ENCODE measurements at places on chromosomes 4 and X.

GRCh38 chrX:121987163-121987562, 939.8 kb downstream of the GLUD2 start:
- DNase-seq: no peak

DNA sequence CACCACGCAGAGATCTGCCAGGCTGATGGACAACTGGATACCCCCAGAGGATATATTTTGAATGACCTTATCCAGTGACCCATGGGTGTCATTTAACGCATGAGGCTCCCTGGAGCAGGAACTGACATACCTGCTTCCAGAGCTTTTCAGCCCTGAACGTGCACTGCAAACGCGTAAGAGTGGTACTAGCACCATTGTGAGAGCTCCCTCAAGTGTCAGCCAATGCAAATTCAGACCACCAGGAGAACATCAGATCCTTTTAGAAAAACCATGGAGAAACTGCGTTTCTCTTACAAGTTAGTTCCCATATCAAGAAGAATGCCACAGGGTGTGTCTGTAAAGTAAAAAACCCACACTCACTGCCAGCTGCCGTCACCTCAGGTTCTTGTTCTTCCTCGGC, 7.3 kb downstream of the TREX2 start:
- no peak for DNase-seq

- no peak for DNase-seq
These were observed 108.0 kb downstream of the GPM6A start for GRCh38 chr4:175703956-175704600.

DNA sequence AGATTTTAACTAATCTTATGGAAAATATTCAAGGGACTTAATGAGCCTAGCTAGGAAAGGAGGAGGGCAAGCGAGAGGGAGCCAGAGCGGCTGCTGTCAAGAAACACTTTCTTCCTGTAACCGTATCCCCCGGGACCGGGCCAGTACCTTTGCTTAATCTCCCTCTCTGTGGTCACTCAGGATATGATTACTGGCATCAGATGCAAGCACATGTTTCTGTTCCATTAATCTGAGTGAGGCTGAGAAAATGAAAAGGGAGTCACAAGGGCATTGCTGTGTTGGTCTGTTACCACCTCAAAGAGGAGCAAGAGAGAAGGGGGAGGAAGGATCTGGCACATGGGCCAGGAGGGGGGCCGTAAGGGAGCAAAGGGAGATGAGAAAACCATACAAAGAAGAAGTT, 356.7 kb upstream of the GATB start:
- DNase-seq: no peak

GRCh38 chrX:153414856-153415510, 3.7 kb downstream of the ZFP92 start:
- DNase-seq: no peak

- DNase-seq: no peak
These were observed 24.2 kb downstream of the BCOR start for GRCh38 chrX:40073439-40074054.

DNA sequence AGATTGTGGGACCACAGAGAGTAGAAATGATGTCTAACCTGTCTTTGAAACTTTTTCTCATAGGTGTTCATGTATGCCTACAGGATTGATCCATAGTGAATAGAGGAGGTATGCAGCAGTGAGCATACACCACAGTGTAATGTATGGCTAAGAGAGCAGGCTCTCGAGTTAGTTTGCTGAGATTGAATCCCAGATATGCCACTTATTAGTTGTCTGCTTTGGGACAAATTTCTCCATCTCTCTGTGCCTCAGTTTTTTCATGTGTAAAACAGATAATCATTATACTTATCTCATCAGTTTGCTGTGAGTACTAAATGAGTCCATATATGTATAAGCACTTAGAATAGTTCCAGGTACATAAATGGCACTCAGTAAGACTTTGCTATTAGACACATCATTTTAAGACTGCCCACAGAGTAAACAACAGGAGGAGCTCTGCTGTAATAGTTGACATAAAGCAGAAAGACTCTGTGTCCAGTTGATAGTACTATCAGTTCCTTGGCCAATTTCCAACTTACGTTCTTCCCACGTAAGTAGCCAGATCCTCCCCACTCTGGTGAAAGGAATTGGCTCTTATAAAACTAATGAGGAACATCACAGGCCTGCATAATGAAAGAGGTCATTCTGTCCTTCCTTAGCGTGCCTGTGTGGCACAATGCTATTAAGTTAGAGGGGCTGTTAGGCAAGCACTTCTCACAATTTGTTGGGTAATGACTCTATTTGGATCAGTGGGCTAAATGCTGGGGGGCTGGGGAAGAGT, 20.7 kb upstream of the RNF150 start:
- DNase-seq: no peak

- no peak for DNase-seq
These were observed 11.0 kb upstream of the IDS start for GRCh38 chrX:149515954-149516602.

GRCh38 chr4:77358315-77358928, 201.4 kb downstream of the CCNG2 start:
- DNase-seq: no peak

GRCh38 chrX:720825-721224, 90.2 kb downstream of the SHOX start:
- DNase-seq: no peak

- DNase-seq: no peak
These were observed 4.0 kb downstream of the BEND4 start for GRCh38 chr4:42148425-42148824.

- DNase-seq: no peak
These were observed 305.5 kb upstream of the EMCN start for GRCh38 chr4:100823066-100823992.

DNA sequence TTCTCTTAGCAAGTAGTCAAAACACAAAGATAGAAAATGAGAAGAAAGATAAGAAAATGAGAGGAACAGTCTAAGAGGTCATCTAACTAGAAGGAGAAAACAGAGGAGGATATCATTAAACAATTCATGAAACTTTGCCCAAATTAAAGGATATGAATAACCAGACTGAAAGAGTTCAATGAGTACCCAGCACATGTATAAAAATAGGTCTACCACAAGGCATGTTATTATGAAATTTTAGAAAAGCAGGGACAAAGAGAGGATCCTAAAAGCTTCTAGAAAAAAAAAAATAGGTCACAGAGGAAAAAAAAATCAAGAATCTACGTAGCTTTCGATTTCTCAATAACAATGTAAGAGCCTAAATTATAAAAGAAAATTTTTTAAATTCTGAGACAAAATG, 118.5 kb downstream of the WDFY3 start:
- DNase-seq: no peak

DNA sequence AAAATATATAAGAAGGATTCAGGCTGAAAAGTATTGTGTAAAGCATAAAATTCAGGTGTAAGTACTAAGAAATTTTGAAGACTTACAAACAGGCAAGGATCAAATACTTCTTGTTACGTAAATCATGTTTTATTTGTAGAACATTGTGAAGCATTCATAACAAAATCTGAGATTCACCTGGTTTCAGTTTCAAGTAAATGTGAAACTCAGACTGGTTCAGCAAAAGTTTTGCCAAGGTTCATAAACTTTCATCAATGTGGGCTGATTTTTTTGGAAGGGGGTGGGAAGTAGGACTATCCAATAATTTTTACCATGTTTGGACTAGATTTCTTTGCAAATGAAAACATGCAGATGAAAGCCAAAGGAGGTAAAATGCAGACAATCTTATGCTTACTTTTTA, 527.7 kb downstream of the ANKRD50 start:
- no peak for DNase-seq

- no peak for DNase-seq
These were observed 15.5 kb downstream of the PFKFB1 start for GRCh38 chrX:54978448-54978847.

GRCh38 chr4:7929118-7929951, 10.3 kb downstream of the AFAP1 start:
- no peak for DNase-seq

DNA sequence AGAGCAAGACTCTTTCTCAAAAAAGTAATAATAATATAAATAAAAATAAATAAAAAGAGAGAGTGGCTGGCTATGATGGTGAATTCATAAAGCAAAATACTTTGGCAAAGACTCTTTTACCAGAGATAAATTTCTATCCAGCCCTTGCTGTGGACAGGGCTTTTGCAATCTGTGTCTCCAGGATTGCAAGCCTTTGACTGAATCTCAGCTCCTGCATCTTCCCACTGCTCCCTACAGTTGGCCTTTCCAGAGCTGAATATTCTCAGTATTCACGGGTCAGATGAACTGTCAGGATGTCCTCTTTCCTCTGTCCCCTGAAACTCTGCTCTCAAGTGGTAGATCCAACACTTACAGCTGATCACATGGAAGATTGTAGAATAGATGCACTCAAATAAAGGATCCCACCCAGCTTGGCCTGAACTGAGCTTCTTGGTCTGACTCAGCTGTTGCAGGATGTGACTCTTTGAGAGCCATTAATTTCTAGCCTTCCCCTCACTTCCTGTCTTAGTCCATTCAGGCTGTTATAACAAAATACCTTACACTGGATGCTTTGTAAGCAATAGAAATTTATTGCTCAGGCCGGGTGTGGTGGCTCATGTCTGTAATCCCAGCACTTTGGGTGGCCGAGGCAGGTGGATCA, 123.4 kb upstream of the GUCY1A1 start:
- DNase-seq: no peak

GRCh38 chr4:166460769-166461550, 587.9 kb downstream of the TLL1 start:
- no peak for DNase-seq

DNA sequence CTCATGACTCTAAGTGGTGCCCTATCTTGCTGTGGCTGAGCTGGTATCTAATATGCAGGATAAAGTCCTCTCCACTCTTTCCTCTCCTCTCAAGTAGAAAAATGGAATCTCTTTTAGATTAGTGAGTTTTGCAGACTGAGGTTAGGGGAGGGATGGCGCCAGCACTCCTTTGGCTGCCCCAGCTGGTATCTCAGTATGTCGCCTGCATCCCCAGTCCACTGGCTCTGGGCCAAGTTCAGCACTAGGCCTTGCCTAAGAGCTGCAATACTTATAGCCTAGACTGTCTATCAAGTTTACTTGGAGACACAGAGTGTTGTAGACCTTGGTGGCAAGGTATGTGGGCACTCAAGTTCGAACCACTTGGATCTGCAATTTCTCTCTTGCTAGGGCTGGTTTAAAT, 351.3 kb downstream of the NAP1L3 start:
- no peak for DNase-seq

GRCh38 chrX:9905288-9905687, 61.9 kb upstream of the CLDN34 start:
- no peak for DNase-seq

GRCh38 chr4:75831856-75832405, 70.3 kb downstream of the PPEF2 start:
- DNase-seq: no peak

- DNase-seq: no peak
These were observed 602.5 kb downstream of the RAPGEF2 start for GRCh38 chr4:159705334-159705733.

- DNase-seq: no peak
These were observed 145.7 kb downstream of the RELL1 start for GRCh38 chr4:37540486-37540885.

DNA sequence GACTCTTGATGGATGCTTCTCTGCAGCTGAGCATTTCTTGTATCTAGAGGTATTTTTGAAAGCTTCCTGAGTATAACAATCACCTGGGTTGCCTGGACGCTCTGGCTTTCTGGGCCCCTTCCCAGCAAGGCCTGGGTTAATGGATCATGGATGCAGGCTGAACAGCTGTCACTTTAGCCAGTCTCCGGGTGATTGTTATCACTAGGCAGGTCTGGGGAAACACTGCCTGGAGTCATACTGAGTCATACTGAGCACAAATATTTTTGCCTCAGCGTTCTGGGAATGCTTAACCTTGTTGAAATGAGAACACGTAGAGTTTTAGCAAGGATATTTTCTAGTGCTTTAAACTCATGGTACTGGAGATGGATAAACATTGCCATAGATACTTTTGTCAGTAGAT, 102.6 kb downstream of the PHEX start:
- DNase-seq: no peak

DNA sequence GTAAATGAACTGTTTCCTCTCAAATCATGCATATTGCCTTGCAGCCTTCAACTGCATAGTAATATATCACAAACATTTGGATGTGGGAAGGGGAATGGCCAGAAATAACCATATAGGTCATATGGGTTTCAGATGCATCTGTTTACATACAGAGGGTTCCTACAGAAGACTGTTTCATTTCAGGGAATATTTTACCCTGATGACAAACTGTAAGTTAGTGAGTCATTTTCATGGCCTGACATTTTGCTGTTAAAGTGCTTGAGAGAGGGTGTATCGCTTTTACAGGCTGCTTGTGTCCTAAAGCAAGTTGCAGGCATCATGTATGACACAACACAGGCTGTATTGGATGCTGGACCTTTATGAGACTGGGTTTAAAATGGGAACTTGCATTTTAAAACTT, 25.5 kb upstream of the AMOT start:
- DNase-seq: no peak

DNA sequence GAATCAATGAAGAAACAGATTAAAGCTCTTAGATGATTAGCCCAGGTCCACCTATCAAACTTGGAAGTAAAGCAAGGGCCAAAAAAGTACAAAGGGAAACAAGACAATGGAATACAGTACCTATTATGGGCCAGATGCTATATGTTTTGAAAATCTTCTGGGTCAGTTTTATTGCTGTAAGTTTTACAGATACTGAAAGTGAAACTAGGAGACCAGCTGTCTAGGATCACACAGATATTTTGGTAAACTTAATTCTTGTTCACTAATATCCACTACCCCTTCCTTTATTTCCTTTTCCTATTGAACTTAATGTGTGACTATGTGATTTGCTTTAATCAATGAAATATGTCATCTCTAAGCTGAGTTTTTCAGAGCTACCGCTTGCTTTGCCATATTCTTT, 505.4 kb upstream of the PITX2 start:
- no peak for DNase-seq

- DNase-seq: no peak
These were observed 472.0 kb downstream of the ARAP2 start for GRCh38 chr4:35772291-35772690.

DNA sequence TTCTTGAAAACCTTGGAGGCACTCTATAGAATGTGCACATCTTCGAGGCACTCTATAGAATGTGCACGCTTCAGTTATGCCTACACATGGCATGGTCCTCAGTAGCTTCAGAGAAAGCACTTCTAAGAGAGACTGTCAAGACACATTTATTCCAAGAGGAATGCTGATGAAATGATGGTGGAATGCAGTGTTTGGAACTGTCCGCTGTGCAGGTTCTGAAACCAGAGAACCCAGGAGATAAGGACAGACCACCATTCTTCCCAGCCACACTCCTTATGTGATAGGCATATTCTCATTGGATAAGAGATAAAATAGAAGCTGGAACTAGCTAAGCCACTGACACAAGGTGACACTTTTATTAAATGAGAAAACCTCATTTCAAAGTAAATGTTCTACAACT, 263.3 kb downstream of the NLGN4X start:
- DNase-seq: no peak

- no peak for DNase-seq
These were observed 105.8 kb downstream of the CXCL13 start for GRCh38 chr4:77711469-77711868.

DNA sequence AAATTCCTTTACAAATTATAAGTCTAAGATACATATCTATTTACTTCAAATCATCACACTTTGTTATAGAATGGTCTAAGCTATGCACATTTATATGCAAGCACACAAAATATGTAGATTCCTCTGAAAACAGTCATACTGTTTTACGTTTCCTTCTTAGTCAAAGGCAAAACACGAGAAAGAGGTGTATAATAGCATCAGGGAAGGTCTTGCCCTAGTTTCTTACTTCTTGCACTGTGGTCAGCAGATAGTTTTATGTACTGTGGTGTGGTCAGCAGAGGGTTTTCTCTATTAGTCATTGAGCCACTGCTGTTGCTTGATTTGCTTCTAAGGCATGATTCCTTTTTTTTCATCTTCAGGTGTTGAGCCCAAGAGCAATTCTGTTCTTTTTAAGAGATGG, 117.7 kb downstream of the ADAM29 start:
- DNase-seq: no peak
